ENCODE measurements at places on chromosomes 12 and 14.

GRCh38 chr14:41957459-41957858 lies 350.8 kb downstream of the LRFN5 start:
- DNase-seq = no peak

- DNase-seq = no peak
Measured at GRCh38 chr12:7837366-7837765, 35.3 kb downstream of the SLC2A14 start.

DNA sequence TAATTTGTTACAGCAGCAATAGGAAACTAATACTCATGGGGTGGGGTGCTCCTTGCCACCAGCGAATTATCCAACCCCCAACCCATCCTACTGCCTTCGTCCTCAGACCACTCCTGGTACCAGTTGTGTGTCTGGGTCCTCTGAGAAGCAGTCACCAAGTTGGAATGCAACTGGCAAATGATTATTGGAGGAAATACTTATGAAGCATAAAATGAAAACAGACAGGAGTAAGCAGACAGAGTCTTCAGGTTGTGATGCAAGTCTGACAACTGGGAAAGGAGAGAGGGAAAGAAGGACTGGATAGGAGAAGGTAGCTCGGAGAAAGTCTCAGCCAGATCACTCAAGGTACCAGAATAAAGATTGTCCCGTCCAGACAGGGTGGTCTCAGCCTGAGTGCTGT lies 181.1 kb upstream of the ARID2 start:
- no peak for DNase-seq

DNA sequence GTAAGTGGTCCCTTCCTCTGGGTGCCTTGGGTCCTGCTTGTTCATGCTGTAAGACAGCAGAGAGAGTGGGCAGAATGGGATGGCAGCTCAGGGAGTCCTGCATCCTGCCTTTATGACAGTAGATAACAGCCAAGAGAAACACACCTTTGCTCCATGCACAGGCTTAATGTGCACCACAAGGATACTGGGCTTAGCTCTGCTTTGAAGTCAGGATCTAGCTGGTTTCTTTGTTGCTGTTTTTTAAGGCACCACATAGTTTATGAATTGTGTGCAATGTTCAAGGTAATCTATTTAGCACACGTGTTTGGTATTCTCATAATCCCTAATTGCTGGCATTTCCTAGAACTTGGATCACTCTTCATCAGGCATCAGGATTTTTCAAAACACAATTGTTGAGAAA lies 239.5 kb upstream of the DCN start:
- DNase-seq = no peak

DNA sequence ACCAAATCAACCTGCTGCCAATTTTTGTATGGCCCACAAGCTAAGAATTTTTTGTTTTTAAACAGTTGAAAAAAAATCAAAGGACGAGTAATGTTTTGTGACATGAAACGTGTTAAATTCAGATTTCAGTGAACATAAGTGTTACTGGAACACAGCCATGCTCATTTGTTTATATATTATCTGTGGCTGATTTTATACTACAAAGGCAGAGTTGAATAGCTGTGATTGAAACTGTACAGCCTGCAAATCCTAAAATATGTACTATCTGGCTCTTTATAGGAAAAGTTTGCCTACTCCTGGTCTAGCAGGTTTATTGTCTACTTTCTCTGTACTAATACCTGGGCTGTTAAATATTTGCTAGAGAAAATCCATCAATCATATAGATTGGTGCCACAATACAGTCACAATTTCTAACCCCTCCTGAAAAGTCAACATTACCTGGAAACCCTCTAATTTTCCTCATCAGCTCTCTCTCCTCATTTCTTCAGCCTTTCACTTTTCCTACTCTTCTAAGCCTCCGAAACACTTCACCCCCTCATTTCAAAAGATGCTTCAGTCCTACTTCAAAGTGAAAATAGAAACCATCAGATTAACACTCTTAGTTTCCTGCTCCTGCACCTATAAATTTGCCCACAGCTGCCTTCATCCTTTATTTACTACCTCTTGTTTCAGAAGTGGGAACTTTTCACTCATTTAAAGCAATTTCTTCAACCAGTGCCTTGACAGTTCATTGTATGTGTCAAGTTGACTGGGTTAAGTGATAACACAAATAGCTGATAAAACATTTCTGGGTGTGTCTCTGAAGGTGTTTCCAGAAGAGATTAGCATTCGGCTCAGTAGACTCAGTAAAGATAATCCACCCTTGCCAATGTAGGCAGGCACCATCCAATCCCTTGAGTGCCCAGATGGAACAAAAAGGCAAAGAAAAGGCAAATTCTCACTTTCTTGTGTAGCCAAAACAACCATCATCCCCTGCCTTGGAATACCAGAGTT lies 18.0 kb upstream of the C2CD5 start:
- no peak for DNase-seq

DNA sequence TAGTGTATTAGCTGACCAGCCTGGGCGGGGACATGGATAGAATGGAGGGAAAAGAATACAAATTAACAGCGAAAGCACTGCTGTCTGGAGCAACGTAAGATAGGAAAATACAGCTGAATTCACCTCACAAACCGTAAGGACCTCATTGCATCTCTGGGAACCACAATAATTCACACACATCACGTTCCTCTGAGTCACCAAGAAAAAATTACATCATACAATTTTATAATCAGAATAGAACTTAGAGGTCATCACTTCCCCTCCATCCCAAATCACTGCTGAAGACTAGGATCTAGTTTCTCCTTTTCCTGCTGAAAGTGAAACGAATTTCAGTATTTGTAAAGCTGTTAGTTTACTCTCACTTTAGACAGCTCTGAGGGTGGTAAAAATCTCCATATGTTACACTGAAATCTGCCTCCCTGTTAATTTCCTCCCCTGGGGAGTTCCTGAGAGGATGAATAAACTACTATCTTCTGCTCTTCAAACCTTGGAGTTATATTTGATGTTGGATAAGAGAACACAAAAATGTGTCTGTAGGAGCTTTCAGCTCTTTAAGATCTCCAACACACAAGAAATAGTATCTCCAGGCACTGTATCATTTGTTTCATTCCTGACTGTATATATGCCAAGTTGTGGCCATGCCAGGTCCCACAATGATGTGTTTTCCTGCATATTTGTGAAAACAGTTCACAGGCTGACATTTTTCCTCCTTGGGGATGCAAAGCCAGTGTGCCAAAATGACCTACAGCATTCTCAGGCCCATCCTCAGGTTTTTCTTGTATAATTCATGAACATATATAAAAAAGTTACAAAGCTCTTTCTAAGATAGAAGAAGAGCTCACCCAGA lies 63.8 kb upstream of the SSTR1 start:
- DNase-seq = no peak

- DNase-seq = no peak
Measured at GRCh38 chr14:88029500-88029899, 24.6 kb downstream of the GPR65 start.

GRCh38 chr12:26241080-26241479 lies 45.7 kb downstream of the SSPN start:
- DNase-seq = no peak

DNA sequence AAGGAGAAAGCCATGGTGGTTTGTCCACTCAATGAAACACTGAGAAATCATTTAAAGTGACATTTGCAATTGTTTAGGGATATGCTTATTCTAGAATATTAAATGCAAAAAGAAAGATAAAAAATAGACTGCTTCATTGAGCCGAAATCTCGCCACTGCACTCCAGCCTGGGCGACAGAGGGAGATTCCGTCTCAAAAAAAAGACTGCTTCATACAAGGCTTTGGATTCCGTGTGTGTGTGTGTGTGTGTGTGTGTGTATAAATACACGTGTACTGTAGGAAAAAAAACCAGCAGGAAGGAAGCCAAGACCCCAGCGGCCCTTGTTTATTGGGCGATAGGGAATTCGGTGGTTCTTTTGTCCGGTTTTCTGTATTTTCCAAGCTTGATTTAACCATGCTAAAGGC lies 3.2 kb upstream of the ZNF839 start:
- DNase-seq = no peak

DNA sequence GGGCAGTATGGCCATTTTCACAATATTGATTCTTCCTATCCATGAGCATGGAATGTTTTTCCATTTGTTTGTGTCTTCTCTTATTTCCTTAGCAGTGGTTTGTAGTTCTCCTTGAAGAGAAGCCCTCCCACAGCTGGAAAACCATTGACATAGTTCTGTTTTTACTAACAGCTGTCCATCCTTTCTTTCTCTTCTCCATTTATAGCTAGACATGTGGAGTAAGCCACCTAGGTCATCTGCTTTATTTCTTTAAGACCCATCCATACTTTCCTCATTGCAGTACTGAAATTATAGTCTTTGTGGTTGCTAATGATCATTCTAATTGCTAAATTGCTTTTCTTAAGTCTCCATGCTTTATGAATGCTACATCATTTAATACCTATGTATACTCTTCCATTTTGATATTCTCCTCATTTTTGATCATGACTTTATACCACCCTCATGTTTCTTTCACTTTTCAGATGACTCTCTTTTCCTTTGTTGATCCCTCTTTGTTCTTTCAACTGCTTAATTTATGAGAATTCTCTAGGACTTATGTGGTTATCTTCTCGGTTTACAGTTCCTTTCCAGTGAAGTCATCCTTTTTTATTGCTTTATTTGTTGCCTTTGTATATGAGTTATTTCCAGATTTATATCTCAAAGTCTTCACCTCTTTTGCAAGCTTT lies 114.2 kb downstream of the PCNX1 start:
- DNase-seq = no peak

DNA sequence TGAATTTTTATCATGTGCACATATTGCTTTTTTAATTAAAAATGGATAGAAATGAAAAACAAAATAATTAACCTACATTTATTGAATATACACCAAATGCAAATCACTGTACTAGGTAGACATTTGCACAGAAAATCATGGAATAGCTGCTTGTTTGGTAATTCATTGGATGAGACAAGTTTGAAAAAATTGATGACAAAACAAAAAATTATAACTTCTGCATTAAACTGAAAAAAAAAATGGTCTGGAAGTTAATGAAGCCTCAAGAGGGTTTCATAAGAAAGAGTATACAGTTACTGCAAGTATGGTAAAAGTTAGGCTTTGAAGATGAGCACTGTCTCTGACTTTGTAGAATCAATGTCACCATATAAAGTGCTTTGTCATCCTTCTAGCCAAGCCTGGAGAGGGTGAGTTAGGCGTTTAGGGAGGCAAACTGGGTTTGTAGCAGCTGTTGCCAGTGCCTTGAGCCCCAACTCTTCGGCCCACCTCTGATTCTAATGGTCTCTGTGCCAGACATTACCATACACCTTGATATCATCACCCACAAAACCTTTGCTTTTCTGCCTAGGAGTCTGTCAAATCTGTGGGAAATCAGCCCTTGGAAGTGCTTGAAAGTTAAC lies 291.1 kb upstream of the CLEC14A start:
- no peak for DNase-seq

- DNase-seq = no peak
Measured at GRCh38 chr14:39722547-39723273, 290.5 kb upstream of the FBXO33 start.

DNA sequence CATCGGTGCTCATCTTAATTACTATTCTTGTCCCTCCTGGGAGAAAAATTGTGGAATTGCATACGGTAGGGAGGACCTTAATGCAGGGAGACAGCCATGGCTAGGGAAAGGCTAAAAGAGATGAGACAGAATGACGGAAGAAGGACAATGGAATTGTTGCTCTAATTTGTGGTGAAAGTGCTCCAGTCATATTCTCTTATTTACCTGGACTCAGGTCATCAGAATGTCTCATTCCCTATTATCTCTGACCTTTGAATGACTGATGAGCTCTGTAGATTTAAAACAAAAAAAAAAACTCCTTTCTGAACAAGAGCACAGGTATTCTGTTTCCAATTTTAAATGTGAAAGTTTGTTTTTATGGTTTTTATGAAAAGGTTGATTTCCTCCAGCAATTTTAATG lies 8.6 kb upstream of the EPS8 start:
- DNase-seq = no peak

DNA sequence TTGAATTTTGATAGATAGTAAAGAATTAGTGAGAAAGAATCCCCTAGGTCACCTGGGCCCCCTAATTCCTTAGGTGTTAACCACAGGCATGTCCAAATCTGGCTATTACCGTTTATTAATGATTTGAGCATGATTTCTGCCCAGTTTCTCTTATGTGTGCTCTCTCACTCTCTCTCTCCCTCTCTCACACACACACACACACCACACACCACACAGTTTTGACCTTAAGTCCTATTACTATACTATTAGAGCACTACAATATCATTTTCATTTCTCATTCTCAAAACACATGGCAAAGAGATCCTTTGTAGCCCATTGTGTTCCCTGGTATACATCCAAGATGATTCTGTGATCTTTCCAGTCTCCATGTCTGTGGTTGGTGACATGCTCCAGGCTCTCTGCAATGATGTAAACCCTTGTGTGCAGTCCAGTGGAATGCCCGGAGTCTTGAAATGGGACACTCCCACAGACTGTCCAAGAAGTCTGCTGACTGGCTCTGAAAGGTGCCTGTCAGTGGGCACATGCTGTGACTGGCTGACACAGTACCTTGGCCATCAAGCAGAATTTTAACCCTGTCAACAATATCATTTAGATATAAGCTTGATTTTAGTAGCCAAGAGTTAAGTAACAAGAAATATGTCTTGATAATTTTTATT lies 96.2 kb downstream of the FIGNL2 start:
- peak; percentile 56 for DNase-seq

DNA sequence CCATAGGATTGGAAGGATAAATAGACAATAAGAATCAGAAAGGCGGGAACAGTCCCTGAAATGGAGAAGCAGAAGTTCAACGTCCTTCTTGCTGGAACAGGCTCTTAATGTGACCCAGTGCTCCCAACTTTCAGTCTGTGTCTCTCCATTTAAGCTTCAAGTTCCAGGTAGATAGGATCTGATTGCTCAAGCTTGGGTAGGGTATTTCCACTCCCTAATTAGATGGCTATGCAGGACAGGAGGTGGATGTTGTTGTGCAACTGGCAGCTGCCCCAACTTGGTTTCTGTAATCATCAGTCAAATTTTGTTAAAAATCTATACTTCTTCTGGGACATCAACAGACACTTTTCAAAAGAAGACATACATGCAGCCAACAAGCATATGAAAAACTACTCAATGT lies 266.2 kb downstream of the C12orf75 start:
- no peak for DNase-seq

- DNase-seq = peak; percentile 68
Measured at GRCh38 chr12:50110127-50110761, 1.8 kb upstream of the COX14 start.

- DNase-seq = peak; percentile 83
Measured at GRCh38 chr12:121773011-121773777, 20.3 kb downstream of the RHOF start.

- no peak for DNase-seq
Measured at GRCh38 chr12:75978677-75979076, 52.9 kb downstream of the PHLDA1 start.

- no peak for DNase-seq
Measured at GRCh38 chr14:89926694-89927093, 27.8 kb downstream of the EFCAB11 start.

- peak; percentile 3 for DNase-seq
Measured at GRCh38 chr12:131430158-131430742, 280.6 kb upstream of the SFSWAP start.

DNA sequence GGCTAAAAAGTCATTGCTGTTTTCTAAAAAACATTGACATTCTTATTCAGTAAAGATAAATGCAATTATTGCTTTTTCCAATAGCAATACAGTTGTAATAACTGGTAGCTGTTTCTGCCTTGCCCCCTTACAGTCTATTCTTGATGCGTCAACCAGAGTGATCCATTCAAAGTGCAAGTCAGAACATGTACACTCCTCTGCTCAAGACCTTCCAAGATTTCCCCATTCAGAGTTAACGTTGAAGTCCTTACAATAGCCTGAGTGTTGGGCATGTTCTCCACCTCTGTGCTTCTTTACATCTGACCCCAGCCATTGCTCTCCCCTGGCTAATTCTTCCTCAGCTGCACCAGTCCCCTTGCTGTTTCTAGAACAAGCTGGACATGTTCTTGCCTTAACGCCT lies 24.3 kb downstream of the VRK1 start:
- no peak for DNase-seq

- no peak for DNase-seq
Measured at GRCh38 chr14:20782280-20782890, 1.3 kb downstream of the RNASE6 start.

Measured in upper lobe of left lung (tissue), 6 donors.